Testis (tissue), 5 donors: ENCODE measurements at places on chromosomes 11 and 22. TPM values are rescaled to one million over a fixed set of nuclear protein-coding genes. Genes with fewer than 3 reads are reported as not detected.

The TRPT1 gene
- 93.7 TPM for polyA plus RNA-seq

GRCh38 chr11:65206901-65207300 lies 25.2 kb downstream of the CAPN1 start:
- DNase-seq, result no peak

GRCh38 chr11:128405714-128406662 lies 181.4 kb downstream of the ETS1 start:
- DNase-seq, result no peak

- DNase-seq, result peak; percentile 49
Observed at GRCh38 chr11:109865548-109866186, 227.5 kb upstream of the ZC3H12C start.

The DGAT2 gene
- polyA plus RNA-seq, result 77.6 TPM
